ENCODE measurements at places on chromosomes 3 and 15. TPM values are rescaled to one million over a fixed set of nuclear protein-coding genes. Genes with fewer than 3 reads are reported as not detected.

DNA sequence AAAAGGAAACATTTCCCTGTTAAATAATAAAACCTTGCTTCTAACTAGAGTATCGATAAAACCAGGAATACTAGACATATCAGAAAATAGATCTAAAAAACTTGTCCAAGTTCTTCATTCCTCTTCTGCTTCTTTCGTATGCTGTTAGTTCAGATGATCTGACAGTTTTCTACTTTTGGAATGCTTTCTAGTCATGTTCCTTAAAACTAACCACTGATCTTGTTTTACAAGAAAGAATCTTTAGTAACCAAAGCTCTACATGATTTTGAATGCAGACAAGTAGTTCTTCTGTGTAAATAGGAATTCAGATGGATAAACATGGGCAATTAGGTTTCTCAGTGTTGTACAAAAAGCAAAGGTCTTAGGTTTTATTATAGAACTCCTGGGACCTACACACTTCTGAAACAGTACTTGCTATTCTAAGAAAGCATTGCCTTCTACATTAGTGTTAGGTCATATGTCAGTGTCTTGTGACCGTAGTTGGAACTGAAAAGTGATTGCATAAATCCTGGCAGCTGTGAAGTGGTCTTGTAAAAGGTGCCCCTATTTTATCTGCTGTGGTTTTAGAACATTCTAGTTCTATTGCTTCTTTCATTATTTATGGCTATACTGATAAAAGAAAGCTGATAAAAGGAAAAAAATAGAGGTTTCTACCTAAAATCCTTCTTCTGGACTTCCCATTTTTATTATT, 40.7 kb downstream of the SNRK start:
- no peak overlapping the region for H3K4me3 ChIP-seq
- peaks cover 42% of the 10 kb centered on the region for H3K4me1 ChIP-seq
- no peaks in the 10 kb centered on the region for H3K27me3 ChIP-seq

EPHB1 gene
- 2.5 TPM for total RNA-seq

FGF12 gene
- 1.8 TPM for total RNA-seq

INSYN1 gene
- 3.6 TPM for total RNA-seq

DNA sequence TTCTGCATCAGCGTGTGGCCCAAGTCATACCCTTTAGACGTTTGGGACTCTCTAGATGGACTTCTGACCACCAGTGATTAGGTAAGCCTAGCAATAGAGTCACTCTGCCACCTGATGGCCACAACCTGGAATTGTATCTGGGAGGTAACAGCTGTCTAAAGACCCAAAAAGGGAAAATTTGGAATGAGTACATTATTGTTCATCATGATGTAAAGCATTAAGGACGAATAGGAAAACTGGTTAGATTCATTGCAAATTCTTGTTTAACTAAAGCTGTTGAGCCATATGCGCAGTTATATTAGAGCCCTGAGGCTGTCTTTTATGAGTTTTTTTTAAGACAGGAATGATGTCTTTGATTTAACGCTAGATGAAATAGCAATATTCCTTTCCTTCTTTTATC, 63.6 kb downstream of the FAM81A start:
- H3K27ac ChIP-seq, result no peak overlapping the region
- DNase-seq, result no peak
- no peak overlapping the region for H3K4me3 ChIP-seq
- no peaks in the 10 kb centered on the region for H3K4me1 ChIP-seq

- no peaks in the 10 kb centered on the region for H3K27me3 ChIP-seq
- DNase-seq, result no peak
- no peak overlapping the region for H3K4me3 ChIP-seq
- H3K36me3 ChIP-seq, result no peaks in the 10 kb centered on the region
Measured at GRCh38 chr3:124404621-124405020, 325.6 kb upstream of the UMPS start.

DNA sequence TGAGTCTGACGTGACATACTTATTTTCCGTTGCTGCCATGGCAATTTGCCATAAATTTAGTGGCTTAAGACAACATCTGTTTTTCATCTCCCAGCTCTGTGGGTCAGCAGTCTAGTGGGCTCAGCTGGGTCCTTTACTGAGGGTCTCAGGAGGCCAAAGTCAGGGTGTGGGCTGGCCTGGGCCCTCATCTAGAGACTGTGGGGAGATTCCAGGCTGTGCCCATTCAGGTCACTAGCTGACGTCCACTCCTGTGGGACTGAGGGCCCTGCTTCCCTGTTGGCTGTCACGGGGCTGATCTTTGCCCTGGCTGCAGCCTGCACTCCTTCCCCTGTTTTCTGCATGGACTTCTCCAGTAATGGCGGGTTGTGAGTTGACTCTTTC, 19.1 kb downstream of the FGD5 start:
- no peaks in the 10 kb centered on the region for H3K4me1 ChIP-seq
- H3K27ac ChIP-seq, result peak overlapping the region; percentile 47
- DNase-seq, result peak; percentile 65
- no peaks in the 10 kb centered on the region for H3K27me3 ChIP-seq
- no peaks in the 10 kb centered on the region for H3K36me3 ChIP-seq

- H3K27me3 ChIP-seq, result no peaks in the 10 kb centered on the region
- DNase-seq, result no peak
- H3K27ac ChIP-seq, result no peak overlapping the region
- no peaks in the 10 kb centered on the region for H3K36me3 ChIP-seq
Measured at GRCh38 chr3:44678480-44679116, 30.1 kb downstream of the ZNF35 start.

GRCh38 chr3:36367912-36368573, 12.3 kb upstream of the STAC start:
- peaks cover 5% of the 10 kb centered on the region for H3K4me1 ChIP-seq
- no peak for DNase-seq
- no peaks in the 10 kb centered on the region for H3K27me3 ChIP-seq

TMEM212 gene
- total RNA-seq, result not detected

DNA sequence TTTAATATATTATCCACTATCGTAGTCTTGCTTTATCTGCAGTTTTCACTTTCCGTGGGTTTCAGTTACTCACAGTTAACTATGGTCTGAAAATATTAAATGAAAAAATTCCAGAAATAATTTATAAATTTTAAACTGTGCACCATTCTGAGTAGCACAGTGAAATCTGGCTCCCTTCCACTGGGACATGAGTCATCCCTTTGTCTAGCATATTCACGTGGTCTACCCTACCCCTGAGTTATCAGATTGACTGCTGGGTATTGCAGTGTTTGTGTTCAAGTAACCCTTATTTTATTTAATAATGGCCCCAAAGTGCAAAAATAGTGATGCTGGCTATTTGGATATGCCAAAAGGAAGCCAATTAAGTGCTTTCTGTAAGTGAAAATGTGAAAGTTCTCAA, 539.5 kb upstream of the AGTR1 start:
- H3K4me3 ChIP-seq, result no peak overlapping the region
- no peaks in the 10 kb centered on the region for H3K27me3 ChIP-seq
- H3K4me1 ChIP-seq, result no peaks in the 10 kb centered on the region
- H3K27ac ChIP-seq, result no peak overlapping the region
- no peak for DNase-seq
- no peaks in the 10 kb centered on the region for H3K36me3 ChIP-seq

PRR20G gene
- not detected for total RNA-seq

TRH gene
- not detected for total RNA-seq
